HCT116 (cell line): ENCODE measurements at places on chromosomes 16 and 17.
A peak's percentile ranks its signal among the peaks of the same experiment; 100 is the strongest.

GRCh38 chr17:76449126-76449525, 3.8 kb downstream of the UBE2O start:
- no peak for DNase-seq

DNA sequence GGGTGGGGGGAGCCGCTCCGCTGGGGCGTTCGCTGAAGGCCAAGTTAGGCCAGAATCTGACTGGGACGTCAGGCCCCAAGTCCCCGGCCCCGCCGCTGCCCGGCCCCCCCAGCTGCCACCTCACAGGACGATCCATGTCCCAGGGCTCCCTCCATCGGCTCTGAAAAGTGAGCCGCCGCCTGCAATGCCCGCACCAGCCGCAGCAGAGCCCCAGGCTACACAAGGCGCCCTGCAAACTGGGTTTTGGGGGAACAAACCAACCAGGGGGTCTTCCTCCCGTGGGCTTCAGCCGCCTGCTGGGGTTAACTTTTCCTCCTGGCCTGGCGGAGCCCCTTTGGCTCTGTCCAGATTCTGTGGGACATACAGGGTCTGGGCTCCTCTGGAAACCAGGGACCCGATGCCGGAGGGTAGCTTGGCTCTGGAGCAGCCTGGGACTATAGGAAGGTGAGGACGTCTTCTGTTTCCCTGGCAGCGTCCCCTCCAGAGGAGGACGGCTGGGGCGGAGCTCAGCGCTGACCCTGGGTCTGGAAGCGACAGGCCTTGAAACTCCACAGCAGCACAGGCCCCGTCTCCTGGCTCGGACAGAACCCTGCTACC, 835 bp downstream of the NME4 start:
- peak; percentile 28 for DNase-seq

DNA sequence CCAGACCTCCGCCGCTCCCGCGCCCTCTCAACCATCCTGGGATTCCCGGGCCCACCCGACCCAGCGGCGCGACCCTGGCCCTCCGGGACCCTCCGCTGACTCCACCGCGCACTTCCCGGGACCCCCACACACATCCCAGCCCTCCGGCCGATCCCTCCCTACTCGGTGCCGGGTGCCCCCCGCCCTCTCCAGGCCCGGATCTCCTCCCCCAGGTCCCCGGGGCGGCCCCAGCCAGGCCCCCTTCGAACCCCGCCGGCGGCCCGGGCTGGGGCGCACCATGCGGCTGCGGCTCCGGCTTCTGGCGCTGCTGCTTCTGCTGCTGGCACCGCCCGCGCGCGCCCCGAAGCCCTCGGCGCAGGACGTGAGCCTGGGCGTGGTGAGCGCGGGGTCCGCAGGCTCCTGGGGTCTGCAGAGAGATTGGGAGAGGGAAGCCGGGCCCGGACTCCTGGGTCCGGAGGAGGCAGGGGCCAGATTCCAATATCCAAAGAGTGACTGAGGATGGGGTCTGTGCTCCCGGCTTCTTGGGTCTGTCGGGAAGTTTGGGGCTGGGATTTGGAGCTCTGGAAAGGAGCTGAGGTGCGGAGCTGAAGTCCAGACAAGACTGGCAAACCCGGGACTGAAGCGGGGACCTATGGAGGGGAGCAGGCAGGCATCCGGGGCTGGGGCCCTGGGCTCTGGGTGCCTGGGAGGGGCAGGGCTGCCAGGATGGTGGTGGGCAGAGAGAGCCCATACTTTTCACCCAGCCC, 453 bp downstream of the MMP25 start:
- DNase-seq, result no peak

DNA sequence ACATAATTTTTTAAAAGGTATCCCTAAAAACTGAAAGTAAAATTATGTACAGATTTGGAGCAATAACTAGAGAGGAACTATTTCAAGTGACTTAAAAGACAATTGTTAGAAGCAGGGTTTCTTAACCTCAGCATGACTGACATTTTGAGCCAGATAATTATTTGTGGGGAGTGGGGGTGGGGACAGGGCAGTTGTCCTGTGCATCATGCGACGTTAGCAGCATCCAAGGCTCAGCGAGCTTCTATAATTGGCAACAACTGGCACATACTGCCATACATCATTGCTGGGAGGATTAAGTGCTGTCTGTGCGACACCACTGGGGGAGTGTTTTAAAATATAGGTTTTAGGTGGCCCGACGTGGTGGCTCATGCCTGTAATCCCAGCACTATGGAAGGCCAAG, 27.1 kb downstream of the GABARAPL2 start:
- DNase-seq, result no peak

- no peak for DNase-seq
These were observed 375 bp upstream of the SPN start for GRCh38 chr16:29662729-29663015.
